T-helper 2 cell treated with Interferon-gamma antibody and Interleukin-4, amounts not matched to agents 100 ng/mL and 5 ng/mL, for 36 hours (primary cell): ENCODE measurements at places on chromosomes 2 and 18. TPM values are rescaled to one million over a fixed set of nuclear protein-coding genes. Genes with fewer than 3 reads are reported as not detected.

Gene ALLC
- total RNA-seq, result not detected in 2 replicates

Gene IL18RAP
- total RNA-seq, result 3.4 and 4.2 TPM in 2 replicates

Gene NOSTRIN
- not detected in 2 replicates for total RNA-seq

Gene FASTKD1
- total RNA-seq, result 44.5 and 48.4 TPM in 2 replicates

Gene LRP1B
- total RNA-seq, result not detected in 2 replicates

Gene MATN3
- not detected in 2 replicates for total RNA-seq
